GM12864 (cell line): ENCODE measurements at places on chromosomes 3 and 15.

GRCh38 chr15:85618956-85619491 lies 175.7 kb downstream of the KLHL25 start:
- peak; percentile 19 for DNase-seq

DNA sequence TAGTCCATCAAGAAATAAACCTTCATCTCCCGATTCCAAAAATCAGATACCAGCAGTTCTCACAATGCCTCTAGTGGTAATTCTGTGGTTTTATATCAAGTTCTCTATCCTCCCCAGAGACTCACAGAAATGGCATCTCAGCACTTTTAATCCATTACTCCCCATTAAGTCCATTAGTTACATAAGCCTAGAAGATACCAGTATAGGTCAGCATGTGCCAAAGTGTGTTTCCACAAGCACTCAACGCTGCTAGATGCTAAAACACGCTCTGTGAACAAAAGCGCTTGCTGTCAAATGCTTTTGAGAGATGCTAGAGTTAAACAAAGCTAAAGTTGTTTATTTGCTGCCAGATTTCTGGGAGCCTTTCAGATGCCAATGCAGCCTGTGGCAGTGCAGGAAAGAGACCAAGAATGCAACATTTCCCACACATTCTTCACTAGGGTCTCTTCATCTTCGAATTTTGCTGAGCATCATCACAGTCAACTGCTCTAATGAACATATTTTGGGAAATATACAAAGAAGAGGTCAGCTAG lies 918.8 kb upstream of the CFAP20DC start:
- DNase-seq, result no peak

- no peak for DNase-seq
Observed at GRCh38 chr15:92881211-92881754, 18.8 kb upstream of the CHD2 start.

- no peak for DNase-seq
Observed at GRCh38 chr3:42988566-42988965, 9.5 kb downstream of the GASK1A start.

- DNase-seq, result peak; percentile 55
Observed at GRCh38 chr3:195094191-195094921, 176.6 kb downstream of the XXYLT1 start.

GRCh38 chr3:183513046-183513706 lies 42.3 kb downstream of the KLHL6 start:
- no peak for DNase-seq

- DNase-seq, result no peak
Observed at GRCh38 chr15:43808960-43809678, 8.7 kb downstream of the HYPK start.

DNA sequence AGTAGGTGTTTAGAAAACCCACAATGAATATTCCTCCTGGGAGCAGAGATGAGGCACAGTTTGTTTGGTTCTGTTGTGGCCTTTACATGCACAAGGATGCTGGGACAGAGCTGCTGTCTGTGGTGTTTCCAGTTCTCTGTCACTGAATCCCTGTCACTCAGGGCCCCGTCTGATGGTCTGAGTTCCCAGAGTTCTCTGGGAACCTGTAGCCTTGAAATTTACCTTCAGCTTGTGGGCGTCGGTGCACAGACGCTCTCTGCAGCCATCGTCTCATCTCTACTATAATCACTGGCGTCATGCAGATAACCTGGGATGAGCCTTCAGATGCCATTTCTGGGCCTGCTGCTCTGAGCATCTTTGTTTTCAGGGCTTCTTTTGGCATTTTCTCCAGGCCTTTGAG lies 81.9 kb downstream of the LRRK1 start:
- no peak for DNase-seq

- DNase-seq, result no peak
Observed at GRCh38 chr15:81292523-81293001, 31.4 kb downstream of the STARD5 start.

DNA sequence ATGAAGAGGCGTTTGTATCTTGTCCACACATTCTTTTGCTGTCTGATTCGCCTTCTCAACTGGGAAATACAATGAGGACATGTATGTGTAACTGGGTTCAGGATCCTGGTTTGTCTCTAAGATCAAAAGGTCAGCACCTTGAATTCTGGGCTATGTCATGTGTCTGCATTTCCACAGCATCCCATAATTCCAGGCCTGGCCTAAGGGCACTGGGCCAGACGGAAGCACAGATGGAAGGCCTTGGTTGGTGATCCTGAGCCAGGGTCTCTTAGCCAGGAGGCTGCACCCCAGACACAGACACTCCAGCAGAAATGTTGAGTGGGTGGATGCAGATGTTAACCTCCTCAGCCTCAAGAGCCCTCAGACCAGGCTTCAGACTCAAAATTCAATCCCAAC lies 23.7 kb upstream of the HERC1 start:
- DNase-seq, result no peak

- DNase-seq, result no peak
Observed at GRCh38 chr3:50533316-50533715, 29.9 kb upstream of the CACNA2D2 start.

GRCh38 chr15:80105595-80105994 lies 46.1 kb downstream of the ZFAND6 start:
- DNase-seq, result no peak

- DNase-seq, result no peak
Observed at GRCh38 chr3:12230406-12230805, 58.5 kb upstream of the PPARG start.

DNA sequence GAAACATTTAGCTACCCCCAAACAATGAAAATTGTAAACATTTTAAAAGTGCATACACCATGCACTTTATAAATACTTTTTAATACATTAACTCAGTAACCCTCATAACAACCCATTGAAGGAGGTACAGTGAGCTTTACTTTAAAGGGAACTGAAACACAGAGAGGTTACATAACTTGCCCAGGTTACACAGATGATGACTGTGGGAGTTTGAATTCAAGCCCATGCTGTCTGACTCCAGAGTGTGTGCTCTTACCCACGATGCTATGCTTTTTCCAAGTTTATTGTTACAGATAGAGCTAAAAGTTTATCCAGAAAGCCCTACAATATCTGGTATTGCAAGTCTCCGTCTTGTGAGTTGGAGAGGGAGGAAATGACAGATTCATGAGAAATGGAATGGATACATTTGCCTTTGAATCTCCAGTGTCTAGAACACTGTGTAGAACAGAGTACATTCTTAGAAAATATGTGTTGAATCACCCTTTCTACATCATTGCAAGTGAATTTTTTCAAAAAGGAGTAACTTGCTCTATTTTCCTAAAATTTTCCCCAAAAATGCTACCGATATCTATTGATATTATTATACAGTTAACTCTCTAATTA lies 428.3 kb downstream of the NAALADL2 start:
- no peak for DNase-seq

GRCh38 chr3:10602769-10603768 lies 97.7 kb upstream of the ATP2B2 start:
- peak; percentile 26 for DNase-seq

DNA sequence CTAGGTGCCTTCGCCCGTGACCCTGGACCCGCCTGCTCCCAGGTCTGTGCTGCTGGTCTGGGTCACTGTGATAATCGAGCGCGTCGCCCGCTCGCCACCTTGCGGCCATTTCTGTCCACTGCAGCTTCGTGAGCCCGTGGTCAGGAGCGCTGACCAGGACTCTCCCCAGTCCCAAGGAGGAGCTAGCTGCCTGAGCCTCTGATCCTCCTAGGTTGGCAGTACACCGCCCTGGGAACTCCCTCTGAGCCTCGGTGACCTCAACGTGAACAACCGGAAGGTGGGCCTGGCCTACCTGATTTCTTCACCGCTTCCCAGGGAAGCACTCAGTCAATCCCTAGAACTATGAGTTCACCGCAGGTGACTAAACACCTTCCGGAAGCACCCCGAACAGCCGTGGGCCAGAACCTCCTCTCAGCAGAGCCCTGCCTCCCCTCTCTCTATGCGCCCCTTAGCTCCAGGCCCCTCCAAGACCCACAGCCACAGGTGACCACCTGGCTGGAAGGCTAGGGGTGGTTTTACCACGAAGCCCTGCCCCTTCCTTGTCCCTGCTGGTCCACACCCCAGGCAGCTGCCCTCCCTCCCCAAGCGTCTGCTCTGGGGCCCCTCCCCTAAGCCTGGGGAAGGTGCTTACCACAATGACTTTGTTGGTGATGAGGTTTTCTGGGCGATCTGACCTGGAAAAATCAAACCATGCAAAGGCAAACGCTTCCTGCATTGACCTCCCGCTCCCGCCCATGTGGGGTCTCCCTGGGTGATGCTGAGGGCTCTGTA lies 9.7 kb downstream of the PLA2G4D start:
- DNase-seq, result no peak

GRCh38 chr3:186985661-186986364 lies 55.5 kb downstream of the ST6GAL1 start:
- DNase-seq, result peak; percentile 70

DNA sequence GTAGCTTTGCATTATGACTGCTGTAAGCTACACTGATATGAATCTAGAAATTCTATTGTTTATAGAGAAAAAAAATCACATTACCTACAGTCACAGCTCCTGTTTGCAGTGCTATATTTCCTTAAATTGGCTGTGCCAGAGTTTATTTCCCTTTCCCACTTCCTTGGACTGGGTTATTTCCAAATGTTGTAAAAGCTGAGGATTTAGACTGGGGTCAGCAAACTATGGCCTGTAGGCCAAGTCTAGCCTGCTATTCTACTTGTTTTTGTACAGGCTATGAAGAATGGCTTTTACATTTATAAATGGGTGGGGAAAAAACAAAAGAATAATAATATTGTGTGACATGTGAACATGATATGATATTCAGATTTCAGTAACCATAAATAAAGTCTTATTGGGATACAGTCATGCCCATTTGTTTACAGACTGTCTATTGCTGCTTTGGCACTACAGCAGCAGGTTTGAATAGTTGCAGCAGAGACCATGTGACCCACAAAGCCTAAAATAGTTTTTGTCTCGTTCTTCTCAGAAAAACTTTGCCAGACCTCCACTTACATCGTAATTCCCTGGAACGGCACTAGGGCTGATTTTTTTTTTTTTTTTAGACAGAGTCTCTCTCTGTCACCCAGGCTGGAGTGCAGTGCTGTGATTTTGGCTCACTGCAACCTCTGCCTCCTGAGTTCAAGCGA lies 7.8 kb downstream of the GLDN start:
- DNase-seq, result no peak

- no peak for DNase-seq
Observed at GRCh38 chr3:148757238-148758215, 59.8 kb downstream of the AGTR1 start.

DNA sequence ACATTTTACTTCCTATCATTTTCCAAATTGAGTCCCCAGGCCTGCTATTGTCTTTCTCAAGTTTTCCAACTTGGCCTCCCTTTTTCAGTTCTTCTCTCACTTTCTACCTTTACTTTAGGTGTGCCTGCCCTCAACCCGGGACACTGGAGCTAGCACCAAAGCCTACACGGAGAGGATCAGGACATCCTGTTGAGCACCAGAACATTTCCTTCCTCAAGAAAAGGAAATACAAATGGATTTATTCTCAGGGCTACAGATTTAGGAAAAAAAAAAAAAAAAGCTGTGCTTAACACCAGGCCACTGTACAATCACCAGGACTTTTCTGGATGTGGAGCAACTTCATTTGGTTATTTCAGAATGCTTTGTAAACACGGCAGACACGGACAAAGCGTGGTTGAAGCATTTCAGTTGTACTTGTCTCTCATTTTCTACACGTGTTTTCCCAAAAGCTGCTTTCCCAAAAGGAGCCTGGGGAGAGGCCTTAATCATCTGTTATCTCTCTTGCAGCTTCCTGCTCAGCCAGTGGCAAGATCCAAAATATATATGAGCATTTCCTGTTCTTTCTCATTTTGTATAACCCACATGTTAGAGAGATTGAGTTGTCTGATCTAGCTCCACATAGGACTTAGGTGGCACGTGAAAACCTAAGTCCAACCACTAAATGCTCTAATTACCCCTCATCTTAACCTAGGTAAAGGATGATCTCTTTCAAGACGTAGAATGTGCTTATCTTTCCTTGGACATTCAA lies 15.5 kb upstream of the ATP1B3 start:
- DNase-seq, result no peak

DNA sequence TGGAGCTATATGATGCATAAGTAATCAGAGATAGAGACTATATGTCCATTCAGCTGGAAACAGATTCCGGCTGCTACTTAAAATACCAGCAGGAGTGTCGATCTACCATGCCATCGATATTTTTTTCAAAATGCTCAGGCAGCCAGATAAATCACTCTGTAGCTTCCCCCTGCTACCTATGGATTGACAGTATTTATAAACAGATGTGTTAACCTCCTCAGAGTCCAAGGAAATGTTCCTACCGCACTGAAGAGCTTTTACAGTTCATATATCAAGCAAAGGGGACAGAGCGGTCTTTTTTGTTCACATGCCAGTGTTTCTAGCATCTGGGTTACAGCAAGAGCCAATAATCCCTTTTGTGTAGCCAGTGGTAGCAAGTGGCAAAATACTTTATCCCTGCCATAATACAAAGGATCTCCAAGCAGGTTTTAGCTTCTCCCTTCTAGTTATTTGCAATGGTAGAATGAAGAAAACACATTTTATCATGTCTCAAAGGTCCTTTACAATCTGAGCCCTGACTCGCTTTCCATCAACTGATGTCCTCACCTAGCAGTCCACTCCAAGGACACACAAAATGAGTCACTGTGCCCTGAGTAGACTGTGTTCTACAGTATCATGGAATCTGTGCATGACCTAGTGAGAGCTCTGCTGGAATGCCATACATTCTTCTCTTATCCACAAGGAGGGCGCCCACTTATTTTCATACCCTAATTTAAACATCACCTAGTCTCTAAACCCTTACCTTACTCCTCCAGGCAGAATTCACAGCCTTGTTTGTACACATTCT lies 507.0 kb downstream of the TBL1XR1 start:
- DNase-seq, result no peak

DNA sequence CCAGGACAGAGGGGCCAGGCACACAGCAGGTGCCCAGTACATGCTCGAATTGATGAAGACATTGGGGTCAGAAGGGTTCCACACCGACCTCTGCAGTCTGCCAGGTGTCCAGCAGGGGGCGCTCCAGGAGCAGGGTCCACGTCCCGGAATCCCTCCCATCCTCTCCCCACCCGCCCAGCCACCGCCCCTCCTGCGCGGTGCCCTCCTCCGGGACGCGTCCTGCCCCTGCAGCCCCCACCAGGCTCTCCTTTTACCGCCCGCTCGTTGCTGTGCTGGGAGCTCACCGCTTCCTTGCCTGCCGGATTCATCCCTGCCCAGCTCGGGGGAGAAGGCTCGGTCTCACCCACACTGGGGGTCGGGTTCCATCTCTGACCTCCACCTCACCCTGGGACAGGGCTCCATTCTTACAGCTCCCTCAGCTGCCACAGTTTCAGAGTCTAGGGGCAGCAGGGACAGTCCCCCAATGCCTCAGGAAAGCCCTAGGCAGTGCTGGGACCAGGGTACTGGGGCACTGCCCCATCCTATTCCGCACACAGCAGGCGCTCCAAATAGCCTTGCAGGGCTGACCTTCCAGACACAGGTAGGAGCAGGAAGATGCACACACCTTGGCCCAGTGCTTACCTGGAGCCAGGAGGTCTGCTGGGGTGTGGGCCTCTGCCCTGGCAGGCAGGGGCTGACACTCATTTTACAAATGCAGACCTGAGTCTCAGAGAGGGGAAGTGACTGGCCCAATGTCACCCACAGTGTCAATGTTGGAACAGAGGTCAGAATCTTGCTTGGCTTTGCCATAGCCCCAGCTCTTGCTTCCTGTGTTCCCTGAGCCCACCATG lies 31.0 kb downstream of the GRIP2 start:
- DNase-seq, result no peak

- DNase-seq, result no peak
Observed at GRCh38 chr15:69544365-69545113, 91.9 kb downstream of the RPLP1 start.

GRCh38 chr3:152589644-152590043 lies 245.3 kb upstream of the P2RY1 start:
- no peak for DNase-seq
